CD8-positive, alpha-beta memory T cell (primary cell): ENCODE measurements at places on chromosomes 1 and 21.

GRCh38 chr1:29856340-29857114 is 620.2 kb downstream of the PTPRU start:
- DNase-seq = no peak

DNA sequence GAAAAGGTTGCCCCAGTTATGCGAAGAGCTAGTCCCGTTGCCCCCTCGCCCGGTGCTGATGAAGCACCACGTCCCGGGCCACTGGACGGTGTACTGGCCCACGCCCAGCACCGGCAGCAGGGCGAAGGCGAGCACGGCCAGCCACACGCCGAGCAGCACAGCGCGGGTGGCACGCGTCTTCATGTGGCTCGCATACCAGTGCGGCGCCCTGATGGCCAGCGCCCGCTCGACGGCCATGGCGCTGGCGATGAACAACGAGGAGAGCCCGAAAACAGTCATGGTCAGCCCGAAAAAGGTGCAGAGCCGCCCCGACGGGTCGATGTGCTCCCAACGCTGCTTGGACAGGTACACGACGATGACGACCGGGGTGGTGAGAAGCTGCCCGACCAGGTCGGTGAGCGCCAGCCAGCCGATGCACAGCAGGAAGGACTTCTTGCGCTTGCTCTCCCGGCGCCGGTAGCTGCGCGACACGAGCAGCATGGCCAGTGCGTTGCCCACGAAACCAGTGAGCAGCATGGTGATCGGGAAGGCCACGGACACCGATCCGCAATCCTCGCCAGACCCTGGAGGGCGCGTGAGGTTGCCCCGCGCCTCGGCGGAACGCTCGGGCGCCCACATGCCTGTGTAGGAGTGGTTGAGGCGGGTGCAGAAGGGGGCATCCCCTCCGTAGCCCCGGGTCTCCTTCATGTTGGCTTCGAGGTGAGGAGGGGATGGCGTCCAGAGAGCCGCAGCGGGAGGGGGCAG is 553 bp downstream of the PTGER3 start:
- DNase-seq = peak; percentile 18

DNA sequence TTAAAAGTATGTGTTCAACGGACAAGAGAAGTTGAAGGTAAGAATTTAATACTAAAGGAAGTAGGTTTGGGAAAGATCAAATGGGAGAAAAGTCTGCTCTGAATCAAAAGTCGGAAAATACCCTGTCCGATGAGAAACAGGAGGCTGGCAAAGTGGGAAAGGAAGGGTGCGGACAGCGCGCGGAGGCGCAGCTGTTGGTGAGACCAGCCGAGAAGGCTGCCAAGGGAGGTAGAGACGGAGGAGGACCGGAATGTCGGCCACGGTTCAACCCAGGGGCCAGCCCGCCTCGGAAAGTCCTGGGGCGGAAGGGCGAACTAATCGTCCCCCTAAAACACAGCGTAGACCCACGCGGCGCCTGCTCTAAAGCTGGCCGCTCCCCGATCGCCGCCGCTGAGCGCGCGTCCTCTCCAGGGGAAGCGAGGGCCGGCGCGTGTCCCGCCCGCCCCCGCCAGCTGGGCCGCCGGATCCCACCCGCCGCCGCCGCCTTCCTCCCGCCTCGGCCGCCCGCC is 639 bp upstream of the SPATA1 start:
- no peak for DNase-seq

DNA sequence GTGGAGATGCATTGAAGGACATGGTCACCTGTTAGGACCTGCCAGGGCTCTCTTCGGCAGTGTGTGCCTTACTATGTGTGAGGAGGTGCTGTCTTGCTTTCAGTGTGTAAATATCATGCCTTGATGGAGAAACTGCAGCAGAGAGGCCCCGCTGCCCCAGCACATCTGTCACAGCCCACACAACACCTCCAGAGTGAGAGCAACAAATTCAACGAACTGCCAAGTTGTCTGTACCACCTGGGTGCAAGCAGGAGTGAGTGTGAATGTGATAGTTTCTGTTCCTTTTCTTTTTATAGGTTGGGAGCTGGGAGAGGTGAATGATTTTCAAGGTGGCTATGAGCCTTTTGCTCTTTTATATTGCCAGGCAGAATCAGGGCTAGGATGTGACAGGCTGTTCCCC is 114.6 kb upstream of the KIAA0040 start:
- no peak for DNase-seq

DNA sequence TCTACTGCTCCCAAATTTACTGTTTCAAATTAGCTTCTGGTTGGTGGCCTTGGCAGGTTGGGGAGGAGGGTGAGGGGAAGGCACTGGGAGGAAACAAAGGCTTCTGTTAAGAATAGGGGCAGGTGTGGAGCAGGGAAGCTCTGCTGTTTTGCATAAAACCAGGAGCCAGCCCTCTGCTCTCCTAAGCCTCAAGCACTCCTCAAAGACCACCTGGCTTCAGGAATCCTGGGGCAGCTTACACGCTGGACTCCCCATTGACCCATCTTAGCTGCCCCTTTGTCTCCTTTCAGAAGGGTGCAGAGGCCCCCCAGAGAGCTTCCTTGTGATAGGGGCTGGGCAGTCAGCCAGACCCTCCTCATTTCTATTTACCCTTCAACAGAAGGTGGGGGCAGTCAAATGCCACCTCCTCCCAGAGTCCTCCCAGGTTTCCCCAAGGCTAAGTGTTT is 11.5 kb upstream of the DHRS3 start:
- DNase-seq = no peak

- DNase-seq = no peak
These were observed 5.3 kb downstream of the FCER1A start for GRCh38 chr1:159307346-159308020.

GRCh38 chr1:235336903-235337302 is 8.5 kb downstream of the GGPS1 start:
- DNase-seq = no peak

DNA sequence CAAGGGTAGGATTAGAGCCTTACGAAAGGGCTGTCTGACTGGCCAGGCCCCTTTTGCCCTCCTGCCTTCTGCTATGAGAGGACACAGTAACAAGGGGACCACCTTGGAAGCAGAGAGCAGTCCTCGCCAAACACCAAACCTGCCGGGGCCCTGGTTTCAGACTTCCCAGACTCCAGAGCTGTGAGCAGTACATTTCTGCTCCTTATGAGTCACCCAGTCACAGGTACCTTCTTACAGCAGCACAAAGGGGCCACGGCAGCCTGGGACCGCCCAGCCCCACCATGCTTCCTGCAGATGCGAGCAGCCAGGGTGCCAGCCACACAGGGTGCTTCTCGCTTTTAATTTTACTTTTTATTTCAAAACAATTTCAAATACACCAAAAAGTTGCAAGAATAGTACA is 17.2 kb upstream of the POFUT2 start:
- no peak for DNase-seq

DNA sequence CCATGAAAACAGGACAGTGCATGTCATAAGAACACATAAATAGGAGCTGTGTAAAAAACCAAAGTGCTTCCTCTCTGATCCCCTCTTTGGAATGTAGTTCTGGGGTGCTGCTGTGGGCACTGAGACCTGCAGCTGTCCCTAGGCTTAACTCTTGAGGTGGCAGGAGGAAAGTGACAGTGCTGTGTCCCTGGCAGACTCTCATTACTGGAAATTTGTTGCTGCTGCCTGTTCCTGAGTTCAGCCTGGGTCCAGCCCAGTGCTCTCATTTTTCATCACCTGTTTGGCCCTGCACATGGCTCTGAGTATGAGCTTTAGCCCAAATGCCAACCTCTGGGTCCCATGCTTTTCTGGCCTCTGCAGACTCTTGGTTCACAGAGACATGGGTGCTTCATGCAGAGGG is 329.3 kb downstream of the DSCAM start:
- no peak for DNase-seq

GRCh38 chr1:41811051-41811795 is 107.5 kb downstream of the HIVEP3 start:
- peak; percentile 8 for DNase-seq

GRCh38 chr1:3771108-3772026 is 1.2 kb upstream of the SMIM1 start:
- DNase-seq = no peak

DNA sequence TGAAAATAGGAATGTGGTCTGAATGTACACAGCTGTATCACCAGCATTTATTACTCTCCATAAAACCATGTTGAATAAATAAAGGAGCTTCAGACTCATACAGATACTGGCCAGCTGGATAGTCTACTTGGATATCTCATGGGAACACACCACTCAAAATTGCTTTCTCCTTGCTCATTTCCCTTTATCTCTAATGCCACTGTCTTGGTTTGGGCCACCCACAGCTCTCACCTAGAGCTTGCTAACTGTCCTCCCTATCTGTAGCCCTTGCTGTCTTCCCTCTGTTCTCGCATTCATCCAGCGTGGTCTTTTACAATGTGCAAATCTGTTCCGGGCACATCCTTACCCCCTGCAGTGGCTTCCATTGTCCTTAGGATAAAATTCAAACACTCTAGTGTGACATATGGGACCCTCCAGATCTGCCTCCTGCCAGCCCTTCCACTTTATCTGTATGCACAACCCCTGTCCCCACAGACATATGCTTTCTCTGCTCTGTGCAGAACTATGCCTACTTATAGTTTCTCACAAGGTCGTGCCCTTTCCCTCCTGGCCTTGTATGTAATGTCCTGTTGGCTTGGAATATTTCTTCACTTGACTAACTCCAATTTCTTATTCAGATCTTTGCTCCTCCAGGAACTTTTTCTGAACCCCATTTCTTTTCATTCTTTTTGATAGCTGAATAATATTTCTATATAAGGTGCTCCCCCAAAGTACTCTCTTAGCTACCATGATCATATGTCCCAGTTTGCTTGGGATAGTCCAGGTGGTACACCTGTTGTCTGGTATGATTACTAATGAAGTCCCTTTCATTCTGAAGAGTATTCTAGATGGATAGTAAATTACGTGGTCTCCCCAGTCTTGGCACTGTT is 2.9 kb downstream of the FLVCR1 start:
- DNase-seq = no peak

GRCh38 chr1:104768466-104768865 is 1018.8 kb downstream of the AMY1C start:
- DNase-seq = no peak

GRCh38 chr1:119743776-119744597 is 24.7 kb downstream of the HMGCS2 start:
- no peak for DNase-seq

- DNase-seq = no peak
These were observed 107.7 kb upstream of the CACYBP start for GRCh38 chr1:174892016-174892415.

DNA sequence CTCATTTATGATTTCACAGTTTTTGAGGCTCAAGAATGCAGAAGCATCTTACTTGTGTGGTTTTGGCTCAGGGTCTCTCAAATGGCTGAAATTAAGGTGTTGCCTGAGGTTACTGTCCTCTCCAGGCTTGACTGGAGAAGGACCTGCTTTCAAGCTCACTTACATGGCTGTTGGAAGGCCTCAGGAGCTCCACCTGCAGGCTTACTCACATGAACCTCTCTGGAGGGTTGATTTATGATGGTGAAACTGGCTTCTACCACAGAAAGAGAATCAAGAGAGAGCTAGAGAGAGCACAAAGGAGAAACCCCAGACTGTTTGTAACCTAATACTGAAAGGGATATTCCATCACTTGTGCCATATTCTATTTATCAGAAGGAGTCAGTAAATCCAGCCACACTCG is 6.2 kb upstream of the KCNK2 start:
- no peak for DNase-seq

- no peak for DNase-seq
These were observed 102.0 kb downstream of the BEND5 start for GRCh38 chr1:48674641-48675040.

- peak; percentile 3 for DNase-seq
These were observed 1.8 kb downstream of the RNF220 start for GRCh38 chr1:44406737-44407429.

GRCh38 chr1:18041685-18042355 is 65.8 kb upstream of the IGSF21 start:
- no peak for DNase-seq

GRCh38 chr1:201269900-201270410 is 13.4 kb upstream of the PKP1 start:
- DNase-seq = no peak

GRCh38 chr1:41656825-41657500 is 172.5 kb upstream of the EDN2 start:
- no peak for DNase-seq

DNA sequence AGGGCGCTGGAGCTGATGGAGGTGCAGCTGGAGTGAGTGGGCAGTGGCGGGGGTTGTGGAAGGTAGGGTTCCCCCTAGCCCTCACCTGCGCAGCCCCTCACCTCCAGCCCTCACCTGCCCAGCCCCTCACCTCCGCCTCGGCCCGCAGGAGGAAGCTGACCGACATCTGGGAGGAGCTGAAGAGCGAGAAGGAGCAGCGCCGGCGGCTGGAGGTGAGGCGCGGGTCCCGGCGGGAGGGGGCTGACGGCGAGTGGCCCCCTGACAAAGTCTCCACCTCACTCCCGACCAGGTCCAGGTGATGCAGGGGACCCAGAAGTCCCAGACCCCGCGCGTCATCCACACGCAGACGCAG is 2.7 kb downstream of the EVA1B start:
- no peak for DNase-seq

DNA sequence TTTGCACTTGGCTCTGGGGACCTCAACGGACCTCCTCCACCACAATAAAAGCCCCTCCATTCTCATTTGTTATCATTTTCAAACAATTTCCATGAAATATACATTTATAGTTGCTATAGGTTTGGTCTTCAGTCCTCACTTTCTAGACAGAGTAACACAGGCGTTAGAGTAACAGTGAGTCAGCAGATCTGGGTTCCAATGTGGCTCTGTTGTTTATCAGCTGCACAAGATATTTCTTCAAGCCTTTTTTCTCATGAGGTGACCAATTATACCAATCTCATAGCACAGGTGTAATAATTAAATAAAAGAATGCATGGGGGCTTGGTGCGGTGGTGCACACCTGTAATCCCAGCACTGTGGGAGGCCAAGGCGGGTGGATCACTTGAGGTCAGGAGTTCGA is 32.8 kb upstream of the PSMB2 start:
- no peak for DNase-seq

DNA sequence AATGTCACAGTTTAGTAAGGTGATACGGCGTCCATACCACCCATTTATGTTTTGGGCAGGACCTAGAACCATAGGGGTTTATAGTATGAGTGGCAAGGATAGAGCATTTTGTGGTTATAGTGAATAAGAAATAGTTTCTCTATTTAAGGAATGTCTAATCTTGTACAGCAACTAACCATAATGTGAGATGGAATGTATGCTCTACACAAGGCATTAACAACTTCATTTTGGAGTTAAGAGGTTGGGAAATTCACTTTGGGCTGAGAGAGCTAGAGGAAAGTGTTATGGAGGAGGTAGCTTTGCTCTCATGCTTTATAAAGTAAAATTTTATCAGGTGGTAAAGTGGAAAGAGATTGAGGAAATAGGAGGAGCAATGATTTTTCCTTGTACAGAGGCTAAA is 3.0 kb upstream of the MCL1 start:
- DNase-seq = no peak

- DNase-seq = no peak
These were observed 365.1 kb upstream of the VAMP3 start for GRCh38 chr1:7405844-7406500.

- no peak for DNase-seq
These were observed 74.1 kb upstream of the CD34 start for GRCh38 chr1:207984831-207985572.

GRCh38 chr1:227411066-227411465 is 92.8 kb upstream of the CDC42BPA start:
- DNase-seq = no peak

- no peak for DNase-seq
These were observed 19.6 kb upstream of the OVAAL start for GRCh38 chr1:180539136-180539535.

- no peak for DNase-seq
These were observed 12.8 kb downstream of the PLA2G4A start for GRCh38 chr1:186841599-186841998.

- no peak for DNase-seq
These were observed 56.9 kb upstream of the ATP2B4 start for GRCh38 chr1:203569490-203570318.
